ENCODE measurements at places on chromosomes 2 and 18.

DNA sequence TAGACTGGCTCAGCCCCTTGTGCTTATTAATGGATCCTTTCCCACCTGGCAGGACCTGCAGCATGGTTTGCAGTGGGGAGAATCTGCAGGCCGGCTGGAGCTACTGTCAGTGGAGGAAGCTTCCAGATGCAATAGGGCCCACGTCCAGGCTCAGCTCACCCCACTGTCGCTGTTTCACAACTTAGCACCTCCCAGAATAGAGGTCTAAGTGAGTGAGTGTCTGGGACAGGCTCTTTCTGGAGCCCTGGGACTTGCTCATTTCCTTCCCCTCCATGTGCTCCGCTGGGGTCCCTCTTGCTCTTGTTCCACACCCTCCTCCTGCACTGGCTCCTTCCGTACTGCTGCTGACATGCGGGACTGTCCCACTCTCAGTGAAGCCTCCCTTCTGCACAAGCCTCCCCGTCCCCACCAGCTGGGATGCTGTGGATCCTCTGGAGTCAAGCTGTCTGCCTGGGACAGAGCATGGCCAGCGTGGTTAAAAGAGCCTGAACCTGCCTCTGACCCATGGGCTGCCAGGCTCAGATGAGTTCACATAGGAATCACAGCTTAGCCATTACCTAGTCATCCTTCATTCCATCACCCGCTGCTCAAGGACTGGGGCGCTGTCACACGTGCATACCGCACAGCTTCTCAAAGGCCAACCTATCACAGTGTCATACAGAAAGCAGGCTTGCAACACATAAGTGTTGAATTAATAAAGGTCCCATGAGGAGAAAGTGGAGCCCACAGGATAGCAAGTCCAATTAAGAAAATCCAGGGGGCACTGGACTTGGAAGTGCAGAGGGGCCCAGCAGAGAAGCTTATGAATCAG lies 135.9 kb downstream of the ACKR3 start:
- no peak for DNase-seq

- DNase-seq, result peak; percentile 69
These were observed 73.5 kb upstream of the NEDD4L start for GRCh38 chr18:57970356-57971095.

- DNase-seq, result no peak
These were observed 30.0 kb downstream of the MYO7B start for GRCh38 chr2:127565261-127566138.

DNA sequence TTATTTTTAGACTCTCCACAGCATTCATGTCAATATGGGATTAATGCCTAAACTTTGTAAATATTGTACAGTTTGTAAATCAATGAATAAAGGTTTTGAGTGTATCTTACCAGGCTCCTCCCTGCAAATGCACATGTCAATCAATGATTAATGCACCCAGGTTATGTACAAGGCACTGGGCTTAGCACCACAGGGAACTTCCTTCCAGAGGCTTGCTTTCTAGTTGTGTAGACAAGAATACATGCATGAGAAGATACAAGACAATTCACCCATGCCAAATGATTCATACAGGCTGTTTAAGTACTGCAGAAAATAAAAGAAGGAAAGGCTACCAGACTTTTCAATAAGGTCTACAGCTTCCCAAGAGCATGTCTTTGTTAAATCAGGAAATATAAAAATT lies 114.1 kb downstream of the MMADHC start:
- DNase-seq, result no peak

GRCh38 chr2:66429693-66430504 lies 5.0 kb upstream of the MEIS1 start:
- no peak for DNase-seq

DNA sequence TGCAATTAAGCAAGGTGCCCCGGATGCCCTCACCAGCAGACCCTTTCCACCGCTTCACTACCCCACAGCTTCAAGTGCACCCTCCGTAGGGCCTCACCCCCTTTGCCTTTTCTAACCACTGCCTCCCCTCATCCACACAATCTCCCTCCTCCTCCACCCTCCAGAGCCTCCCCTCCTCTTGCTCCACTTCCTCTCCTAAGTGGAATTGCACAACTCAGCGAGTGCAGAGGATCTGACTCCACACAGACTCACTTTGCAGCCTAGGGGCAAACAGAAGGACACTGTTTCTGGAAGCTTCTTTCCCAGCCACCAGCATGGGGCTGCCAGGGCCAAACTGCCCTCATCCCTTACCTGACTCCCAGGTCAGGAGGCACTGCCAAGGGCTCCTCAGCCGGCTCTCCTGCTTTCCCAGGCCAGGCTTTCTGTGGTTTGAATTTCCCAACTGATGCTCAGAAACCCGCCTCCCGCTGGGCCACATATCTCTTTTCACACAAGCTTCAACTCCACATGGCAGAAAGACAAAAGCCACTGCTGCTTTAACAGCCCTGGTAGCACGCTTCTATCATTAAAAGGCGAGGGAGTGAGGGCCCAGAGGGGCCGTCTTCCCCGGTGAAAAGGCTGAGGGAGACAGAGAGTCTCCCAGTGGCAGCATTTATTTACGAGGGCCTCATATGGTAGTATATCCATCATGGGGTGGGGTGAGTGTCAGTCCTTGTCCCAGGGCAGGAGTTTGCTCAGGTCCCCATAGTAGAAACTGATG lies 74.7 kb upstream of the MGAT4A start:
- DNase-seq, result no peak

GRCh38 chr2:3348767-3349166 lies 28.9 kb downstream of the EIPR1 start:
- DNase-seq, result no peak

GRCh38 chr2:19362755-19363473 lies 4.5 kb upstream of the OSR1 start:
- DNase-seq, result peak; percentile 89

GRCh38 chr2:148360662-148361061 lies 283.9 kb upstream of the EPC2 start:
- no peak for DNase-seq

DNA sequence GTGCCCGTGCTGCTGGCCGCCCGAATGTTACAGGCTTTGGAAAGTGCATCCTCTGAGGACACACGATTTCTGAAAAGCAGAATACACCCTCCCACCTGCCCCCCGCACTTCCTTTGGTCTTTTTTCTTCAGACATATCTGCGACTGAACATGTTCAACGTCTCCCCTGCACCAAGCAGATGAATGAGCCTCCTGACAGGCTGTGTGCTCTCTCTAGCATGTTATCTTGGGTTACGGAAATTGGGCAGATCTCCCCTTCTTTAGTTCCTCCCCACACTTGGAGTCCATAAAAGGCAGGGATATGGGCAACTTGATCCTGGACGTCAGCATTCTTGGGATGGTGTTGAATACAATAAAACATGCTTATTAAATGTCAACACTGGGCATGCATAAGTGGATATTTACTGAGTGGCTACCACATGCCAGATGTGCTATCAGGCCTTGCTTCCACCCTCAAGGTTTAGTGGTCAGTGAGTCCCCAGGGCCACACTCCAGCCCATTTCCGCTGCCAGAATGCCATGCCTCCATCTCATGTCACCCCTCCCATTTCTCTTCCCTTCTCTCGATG lies 130.4 kb downstream of the TRIM43 start:
- no peak for DNase-seq

- no peak for DNase-seq
These were observed 62.2 kb downstream of the RBMS1 start for GRCh38 chr2:160431441-160431840.

DNA sequence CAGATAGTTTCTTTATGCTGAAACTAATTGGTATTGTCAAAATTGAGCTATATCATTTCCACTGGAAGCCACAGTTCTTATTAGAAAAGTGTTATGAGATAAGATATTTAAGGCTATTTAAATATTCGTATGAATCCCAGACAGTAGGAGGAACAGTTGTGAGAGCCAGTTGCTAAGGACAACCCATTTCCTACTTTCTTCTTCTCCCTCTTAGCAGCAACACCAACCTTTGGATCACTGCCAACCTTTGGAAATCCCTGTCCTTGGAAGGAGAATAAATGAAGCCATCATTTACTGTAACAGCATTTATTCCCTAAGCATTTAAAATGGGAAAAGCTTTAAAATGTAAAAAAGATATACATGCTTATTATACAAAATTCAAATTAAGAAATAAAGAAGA lies 85.8 kb downstream of the PLCL1 start:
- DNase-seq, result no peak

GRCh38 chr2:194116861-194117260 lies 1540.2 kb upstream of the SLC39A10 start:
- no peak for DNase-seq

DNA sequence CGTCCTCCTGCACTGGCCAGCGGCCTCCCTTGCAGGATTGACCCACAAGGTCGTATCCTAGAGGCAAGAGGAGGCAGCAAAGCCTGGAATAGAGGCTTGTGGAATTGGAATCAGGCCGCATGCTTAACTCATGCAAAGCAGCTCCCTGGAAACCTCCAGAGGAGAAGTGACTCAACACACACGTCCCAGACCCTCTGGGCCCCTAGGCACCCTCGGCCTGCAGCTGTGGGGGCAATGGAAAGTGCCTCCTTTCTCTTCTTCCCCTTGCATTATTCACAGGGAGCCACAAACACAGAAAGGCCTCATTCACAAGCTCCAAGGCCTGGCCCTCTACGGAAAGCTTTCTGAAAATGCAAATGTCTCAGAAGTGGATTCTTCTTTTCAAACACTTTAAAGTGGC lies 19.6 kb downstream of the SPATA3 start:
- DNase-seq, result no peak

DNA sequence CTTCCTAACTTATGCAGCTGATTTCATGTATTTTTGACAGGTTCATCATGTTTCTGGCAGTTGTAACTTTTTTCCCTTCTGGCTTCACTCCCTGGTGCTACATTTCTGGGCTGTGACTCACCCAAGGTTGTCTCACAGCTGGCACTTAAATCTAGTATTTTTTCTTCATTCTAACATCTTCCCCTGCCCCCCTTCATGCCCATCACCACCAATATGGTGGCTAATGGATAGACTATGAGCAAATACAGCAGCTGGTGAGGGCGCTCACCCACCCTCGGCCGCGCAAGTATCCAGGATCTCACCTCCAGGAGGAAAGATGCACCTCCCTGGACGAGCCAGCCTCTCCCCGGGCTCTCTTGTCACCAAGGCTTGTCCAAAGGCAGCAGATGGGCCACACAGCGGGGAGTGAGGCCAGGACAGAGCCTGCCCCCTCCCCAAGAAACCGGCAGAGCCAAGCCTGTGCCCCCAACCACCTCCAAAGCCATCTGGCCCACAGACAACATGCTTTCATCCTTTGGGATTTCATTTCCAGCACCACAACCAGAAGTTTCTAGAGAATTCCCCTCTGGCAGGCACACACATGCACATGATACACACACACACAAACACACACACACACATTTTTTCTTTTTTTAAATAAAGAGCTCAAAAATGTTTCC lies 39.1 kb downstream of the ATOH8 start:
- peak; percentile 37 for DNase-seq

- no peak for DNase-seq
These were observed 255.3 kb downstream of the MYCN start for GRCh38 chr2:16195681-16196070.

GRCh38 chr2:211822686-211823335 lies 715.8 kb downstream of the ERBB4 start:
- no peak for DNase-seq

GRCh38 chr2:65317841-65318240 lies 90.2 kb downstream of the ACTR2 start:
- no peak for DNase-seq
